Stimulated activated CD4-positive, alpha-beta T cell treated with anti-CD3 and anti-CD28 coated beads, TNF-alpha, amount 100 ng/mL, for 48 hours (primary cell): ENCODE measurements at places on chromosomes 1 and 21.

DNA sequence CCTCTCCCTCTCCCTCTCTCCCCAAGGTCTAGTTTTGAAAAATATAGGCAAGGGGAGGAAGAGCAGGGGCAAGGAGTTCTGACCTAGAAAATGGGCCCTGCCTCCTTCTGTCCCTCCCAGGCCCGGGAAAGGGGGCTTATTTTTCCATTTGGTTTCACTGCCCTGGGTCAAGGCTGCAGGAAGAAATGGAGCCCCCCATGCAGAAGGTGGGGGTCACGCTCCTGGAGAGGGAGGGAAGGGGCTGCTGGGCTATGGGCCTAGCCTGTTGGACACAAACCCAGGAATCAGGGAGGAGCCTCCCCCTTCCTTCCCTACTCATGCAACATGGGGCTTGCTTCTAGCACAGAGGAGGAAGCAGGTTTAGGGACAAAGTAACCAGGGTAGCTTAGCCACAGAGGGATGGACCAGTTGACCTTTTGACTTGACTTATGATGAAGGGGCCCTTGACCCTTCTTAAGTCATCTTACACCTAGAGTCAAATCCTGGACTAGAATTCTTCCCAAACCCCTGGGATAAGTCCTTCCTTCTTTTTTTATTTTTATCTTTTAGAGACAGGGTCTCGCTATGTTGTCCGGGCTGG lies 70.4 kb upstream of the SSBP3 start:
- DNase-seq = no peak

- no peak for DNase-seq
These were observed 14.6 kb upstream of the TMEM61 start for GRCh38 chr1:54965624-54966340.

GRCh38 chr1:72051538-72051937 lies 230.8 kb downstream of the NEGR1 start:
- no peak for DNase-seq

DNA sequence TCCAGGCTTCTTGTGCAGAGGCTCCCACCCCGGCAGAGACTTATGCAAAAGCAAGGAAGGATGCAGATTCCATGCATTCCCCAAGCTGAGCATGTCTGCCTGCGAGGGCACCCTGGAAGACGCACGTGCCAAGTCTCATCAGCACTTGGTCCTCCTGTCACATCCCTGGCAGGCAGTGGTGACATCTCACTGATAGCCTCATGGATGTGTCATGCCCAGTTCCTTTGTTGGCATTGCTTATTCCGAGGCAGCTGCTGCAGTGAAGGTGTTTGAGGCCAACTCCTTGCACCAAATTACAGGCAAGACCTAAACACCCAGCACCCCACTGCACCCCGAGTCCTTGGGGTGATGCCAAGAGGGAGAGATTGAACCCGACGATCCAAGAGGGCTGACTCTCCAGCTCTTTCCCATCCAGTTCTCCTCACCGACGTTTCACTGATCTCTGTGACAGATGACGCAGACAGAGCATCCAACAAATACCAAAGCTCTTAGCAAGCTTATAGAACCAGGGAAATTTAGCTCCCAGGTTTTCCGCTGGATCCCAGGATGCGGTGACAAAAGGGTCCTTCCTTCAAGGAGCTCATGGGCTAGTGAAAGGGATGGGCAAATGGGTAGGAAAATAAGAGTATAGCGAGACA lies 611.1 kb downstream of the AJAP1 start:
- DNase-seq = no peak

DNA sequence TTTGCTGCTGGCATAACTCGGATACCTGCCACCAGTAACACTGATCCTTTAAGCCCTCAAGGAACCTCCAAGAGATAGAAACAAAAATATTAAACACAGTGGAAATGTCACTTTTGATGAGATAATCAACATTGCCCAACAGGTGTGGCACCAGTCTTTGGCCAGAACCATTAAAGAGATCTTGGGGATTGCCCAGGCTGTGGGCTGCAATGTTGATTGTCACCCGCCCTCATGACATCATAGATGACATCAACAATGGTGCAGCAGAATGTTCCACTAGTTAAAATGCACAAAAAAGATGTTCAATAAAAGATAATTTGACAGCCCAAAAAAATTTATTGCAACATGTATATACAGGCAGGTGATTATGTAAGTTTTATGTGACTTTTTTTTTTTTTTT lies 20.2 kb upstream of the ZMYM1 start:
- DNase-seq = no peak

- DNase-seq = no peak
These were observed 22.4 kb upstream of the TMEM125 start for GRCh38 chr1:43247256-43247921.

- no peak for DNase-seq
These were observed 2.1 kb downstream of the RIPK4 start for GRCh38 chr21:41764558-41765419.

- DNase-seq = no peak
These were observed 4.3 kb downstream of the ATP8B2 start for GRCh38 chr1:154329551-154330131.

- DNase-seq = no peak
These were observed 212.2 kb upstream of the RAB4A start for GRCh38 chr1:229058729-229059128.

- DNase-seq = no peak
These were observed at the start of gene KRTAP12-4 for GRCh38 chr21:44654576-44655175. Gene KRTAP12-4 (minus strand): TSS chr21:44654659. CDS start chr21:44654614, 45 bp downstream.

GRCh38 chr1:17191990-17192242 lies 13.0 kb upstream of the PADI1 start:
- no peak for DNase-seq

DNA sequence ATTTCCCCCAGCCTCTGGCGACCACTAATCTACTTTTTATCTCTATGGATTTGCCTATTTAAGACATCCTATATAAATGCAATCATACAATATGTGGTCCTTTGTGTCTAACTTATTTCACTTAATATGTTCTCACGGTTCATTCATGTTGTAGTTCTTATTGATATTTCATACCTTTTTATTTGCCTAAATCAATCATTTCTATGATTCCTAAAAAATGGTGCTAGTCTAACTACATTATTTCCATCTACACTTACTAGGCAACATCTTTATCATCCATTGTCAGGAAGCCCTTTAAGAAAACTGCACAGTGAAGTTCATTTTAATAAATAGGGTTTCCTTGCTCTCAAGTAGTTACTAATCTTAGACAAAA lies 380 bp upstream of the FBXO28 start:
- DNase-seq = no peak

DNA sequence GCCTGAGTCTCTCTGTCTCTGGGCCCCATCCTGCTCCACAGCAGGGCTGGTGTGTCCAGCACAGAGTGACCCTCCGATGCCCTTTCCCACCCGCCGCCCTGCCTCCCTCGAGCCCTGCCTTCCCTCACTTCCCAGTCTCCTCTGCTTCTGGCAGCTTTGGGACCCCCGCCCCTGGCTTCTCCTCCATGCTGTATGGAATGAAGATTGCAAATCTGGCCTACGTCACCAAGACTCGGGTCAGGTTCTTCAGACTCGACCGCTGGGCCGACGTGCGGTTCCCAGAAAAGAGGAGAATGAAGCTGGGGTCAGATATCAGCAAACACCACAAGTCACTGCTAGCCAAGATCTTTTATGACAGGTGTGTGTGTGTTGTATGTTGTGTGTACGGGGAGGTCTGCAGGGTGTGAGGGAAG lies 14.3 kb downstream of the MOV10 start:
- DNase-seq = no peak

GRCh38 chr1:198531891-198532290 lies 8.6 kb downstream of the ATP6V1G3 start:
- no peak for DNase-seq

- no peak for DNase-seq
These were observed 322.3 kb downstream of the DUSP10 start for GRCh38 chr1:221419513-221420095.

GRCh38 chr1:232664844-232665777 lies 35.2 kb upstream of the SIPA1L2 start:
- no peak for DNase-seq

- DNase-seq = no peak
These were observed 386.1 kb downstream of the MATN1 start for GRCh38 chr1:30337324-30337620.

DNA sequence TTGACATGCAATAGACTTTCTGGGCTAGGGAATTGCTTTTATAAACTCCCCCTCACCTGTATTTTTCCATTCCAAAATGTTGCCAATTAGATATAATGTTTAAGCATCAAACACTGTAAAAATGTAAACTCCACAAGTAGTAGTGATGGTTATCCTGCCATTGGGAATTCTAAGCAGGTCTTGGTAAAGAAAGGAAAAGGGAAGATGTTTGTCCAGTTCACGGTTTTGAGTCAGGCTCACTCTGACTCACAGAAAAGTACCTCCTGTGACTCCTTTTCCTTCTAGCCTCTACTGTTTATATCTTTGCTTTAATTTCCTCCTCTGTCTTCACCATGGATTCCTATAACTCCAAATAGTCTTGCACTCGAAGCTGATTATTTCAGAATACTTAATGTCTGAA lies 19.0 kb upstream of the PTPN14 start:
- DNase-seq = no peak
